ENCODE measurements at places on chromosomes 1 and 21.

DNA sequence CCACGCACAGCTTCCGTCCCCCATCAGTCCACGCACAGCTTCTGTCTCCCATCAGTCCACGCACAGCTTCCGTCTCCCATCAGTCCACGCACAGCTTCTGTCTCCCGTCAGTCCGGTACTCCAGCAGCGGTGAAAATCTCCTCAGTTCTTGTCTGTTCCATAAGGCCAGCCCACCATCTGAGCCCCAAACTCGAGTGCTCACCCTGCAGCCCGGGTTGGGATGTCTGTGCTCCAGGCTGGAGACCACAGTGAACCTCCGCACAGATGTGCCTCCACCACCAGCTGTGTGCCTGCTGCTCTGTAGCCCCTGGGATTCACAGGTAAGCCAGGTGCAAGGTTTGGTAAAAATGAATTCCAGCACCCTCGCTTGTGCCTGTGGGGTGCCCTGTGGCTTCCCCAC is 258.6 kb downstream of the NPHP4 start:
- no peak for DNase-seq

DNA sequence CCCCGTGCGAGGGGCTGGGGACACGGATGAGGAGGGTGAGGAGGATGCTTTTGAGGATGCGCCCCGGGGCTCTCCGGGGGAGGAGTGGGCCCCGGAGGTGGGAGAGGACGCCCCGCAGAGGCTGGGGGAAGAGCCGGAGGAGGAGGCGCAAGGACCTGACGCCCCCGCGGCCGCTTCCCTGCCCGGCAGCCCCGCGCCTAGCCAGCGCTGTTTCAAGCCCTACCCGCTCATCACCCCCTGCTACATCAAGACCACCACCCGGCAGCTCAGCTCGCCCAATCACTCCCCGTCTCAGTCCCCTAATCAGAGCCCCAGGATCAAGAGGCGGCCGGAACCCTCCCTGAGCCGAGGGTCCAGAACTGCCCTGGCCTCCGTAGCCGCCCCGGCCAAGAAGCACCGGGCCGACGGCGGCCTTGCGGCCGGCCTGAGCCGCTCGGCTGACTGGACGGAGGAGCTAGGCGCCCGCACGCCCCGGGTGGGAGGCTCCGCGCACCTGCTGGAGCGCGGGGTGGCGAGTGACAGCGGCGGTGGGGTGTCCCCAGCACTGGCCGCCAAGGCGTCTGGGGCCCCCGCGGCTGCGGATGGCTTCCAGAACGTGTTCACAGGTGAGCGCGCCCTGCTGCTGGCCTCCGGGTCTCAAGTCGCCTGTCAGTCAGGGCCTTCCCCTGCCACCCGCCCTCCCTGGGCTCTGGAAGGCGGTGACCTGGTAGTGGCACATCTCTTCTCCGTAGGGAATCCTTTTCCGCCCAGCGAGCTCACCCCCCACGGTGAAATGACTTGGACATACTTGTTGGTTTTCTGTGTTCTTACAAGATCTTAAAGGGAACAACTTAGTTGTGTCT is 1.7 kb downstream of the FMN2 start:
- DNase-seq = no peak

DNA sequence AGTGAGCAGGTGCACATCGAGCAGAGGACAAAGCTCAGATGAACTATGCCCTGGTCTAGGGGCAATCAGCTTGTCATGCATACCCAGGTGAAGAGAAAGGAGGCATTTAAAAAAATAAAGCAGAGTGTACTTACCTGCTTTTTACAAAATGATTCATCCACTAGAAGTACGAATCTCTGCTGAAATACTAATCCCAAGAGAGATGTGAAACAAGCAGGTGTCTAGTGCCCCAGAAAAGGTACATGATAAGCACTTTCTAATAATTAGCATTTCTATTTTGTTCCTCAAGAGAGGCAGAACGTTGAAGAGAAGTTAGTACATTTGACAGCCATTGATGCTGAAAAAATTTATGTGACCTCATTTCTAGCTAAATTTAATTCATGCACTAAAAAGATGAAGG is 31.1 kb downstream of the CHODL start:
- DNase-seq = no peak

DNA sequence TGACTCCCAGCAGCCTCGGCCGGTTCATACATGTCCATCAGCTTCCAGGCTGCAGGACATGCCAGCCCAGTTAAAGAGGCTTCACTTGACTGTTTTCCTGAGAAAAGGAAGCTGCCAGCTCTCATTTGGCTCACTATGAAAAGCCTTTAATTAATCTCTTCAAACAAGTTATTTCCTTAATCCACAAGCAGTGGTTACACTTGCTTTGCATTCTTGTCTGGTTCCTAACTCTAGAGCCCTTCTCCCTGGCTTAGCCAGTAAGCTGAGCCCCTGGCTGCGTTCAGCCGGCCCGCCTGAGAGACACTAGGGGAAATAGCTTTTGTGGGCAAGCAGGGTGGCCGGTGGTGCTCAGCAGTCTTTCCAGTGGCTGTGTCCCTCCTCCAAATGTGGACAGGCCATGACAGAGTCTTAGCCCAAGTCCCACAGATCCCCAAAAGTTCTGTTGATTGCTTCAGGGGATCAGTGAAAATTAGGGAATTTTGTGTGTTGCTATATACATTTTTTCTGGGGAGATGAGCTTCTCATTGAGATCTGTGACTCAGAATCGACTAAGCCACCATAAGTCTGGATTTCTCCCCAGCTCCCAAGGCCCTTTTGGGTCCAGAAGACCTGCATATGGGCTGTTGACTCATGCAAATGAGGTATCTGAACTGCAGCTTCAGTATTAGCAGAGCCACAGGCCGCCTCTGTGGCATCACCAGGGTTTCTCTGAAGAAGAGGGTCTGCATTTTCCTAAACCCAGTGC is 10.1 kb downstream of the ATF3 start:
- no peak for DNase-seq

GRCh38 chr21:41277846-41278245 is 38.8 kb upstream of the FAM3B start:
- DNase-seq = no peak

DNA sequence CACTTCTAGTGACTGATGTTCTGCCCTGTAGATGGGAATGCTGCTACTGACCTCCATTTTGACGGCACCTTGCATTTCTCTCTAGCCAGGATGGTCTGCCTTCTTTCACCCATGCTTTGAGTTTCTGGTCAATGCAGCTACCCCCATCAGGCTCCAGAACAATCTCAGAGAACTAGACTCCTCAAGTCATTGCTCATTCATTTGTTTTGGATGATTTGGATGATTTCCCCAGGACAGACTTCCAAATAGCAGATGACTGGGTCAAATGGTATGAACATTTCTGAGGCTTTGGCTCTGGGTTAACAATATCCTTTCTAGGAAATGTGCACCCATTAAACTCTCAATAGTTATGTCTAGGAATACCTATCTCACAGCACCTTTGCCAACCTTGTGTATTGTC is 63.9 kb downstream of the CSMD2 start:
- DNase-seq = no peak

DNA sequence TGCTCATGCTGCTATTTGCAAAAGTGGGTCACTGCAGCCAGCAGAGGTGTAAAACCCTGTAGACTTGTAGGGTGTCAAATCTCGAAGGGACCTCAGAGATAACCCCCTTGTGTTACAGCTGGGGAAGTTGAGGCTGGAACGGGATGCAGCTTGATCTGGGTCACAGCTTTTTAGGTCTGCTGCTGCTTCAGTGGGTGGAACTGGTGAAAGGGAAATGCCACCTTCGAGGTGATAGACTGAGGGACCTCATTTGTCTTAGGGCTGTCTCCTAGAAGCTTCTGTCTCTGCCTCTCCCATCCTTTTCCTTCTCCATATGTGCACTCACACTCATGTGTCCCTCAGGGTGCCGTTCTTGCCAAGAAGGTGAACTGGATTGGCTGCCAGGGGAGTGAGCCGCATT is 35.4 kb downstream of the QSOX1 start:
- DNase-seq = no peak

GRCh38 chr21:34697826-34698225 is 29.0 kb downstream of the CLIC6 start:
- no peak for DNase-seq

DNA sequence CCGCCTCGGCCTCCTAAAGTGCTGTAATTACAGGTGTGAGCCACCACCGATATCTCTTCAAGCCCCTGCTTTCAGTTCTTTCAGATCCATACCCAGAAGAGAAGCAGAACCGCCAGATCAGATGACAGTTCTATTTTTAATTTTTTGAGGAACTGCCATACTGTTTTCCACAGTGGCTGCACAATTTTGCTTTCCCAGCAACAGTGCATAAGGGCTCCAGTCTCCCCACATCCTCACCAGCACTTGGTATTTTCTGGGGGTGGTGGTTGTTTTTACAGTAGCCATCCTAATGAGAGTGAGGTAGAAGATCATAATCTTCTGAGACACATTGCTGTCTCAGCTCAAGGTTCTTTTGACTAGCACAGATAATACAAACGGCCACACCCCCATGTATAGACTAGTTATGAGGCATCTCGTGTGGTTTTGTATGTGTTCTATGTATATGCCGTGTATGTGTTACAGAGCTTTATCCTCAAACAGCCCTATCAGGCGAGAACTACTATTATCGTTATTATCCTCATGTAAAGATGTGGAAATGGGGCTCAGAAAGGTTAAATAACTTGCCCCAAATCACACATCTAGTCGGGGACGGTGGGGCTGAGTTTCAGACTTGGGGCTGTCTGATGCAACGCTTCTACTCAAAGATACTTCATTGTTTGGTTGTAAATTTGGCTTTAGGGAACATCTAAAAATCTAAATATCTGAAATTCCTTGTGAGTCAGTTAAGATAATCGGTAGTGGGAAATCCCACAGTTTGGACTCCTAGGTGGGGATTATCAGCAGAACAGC is 12.0 kb downstream of the FHAD1 start:
- DNase-seq = no peak

- DNase-seq = no peak
Measured at GRCh38 chr1:42158189-42158588, 5.0 kb downstream of the GUCA2B start.

- DNase-seq = peak; percentile 24
Measured at GRCh38 chr1:210293171-210293607, 35.5 kb upstream of the HHAT start.

All from LHCN-M2 (cell line).